Progenitor cell of endocrine pancreas (in vitro differentiated cells): ENCODE measurements at places on chromosomes 3 and 15. TPM values are rescaled to one million over a fixed set of nuclear protein-coding genes. Genes with fewer than 3 reads are reported as not detected.

Gene ITGA11
- total RNA-seq, result not detected in 2 replicates

Gene STRIT1
- total RNA-seq, result not detected in 2 replicates

Gene P2RY1
- total RNA-seq, result 2.1 and 2.3 TPM in 2 replicates

Gene ALDH1L1
- 3.1 and 4.7 TPM in 2 replicates for total RNA-seq

Gene TGM4
- not detected in 2 replicates for total RNA-seq

Gene RPL22L1
- 53.8 TPM in 2 replicates for total RNA-seq

Gene SOX2
- total RNA-seq, result 55.0 and 72.0 TPM in 2 replicates

Gene SAXO2
- 5.2 and 6.0 TPM in 2 replicates for total RNA-seq

DNA sequence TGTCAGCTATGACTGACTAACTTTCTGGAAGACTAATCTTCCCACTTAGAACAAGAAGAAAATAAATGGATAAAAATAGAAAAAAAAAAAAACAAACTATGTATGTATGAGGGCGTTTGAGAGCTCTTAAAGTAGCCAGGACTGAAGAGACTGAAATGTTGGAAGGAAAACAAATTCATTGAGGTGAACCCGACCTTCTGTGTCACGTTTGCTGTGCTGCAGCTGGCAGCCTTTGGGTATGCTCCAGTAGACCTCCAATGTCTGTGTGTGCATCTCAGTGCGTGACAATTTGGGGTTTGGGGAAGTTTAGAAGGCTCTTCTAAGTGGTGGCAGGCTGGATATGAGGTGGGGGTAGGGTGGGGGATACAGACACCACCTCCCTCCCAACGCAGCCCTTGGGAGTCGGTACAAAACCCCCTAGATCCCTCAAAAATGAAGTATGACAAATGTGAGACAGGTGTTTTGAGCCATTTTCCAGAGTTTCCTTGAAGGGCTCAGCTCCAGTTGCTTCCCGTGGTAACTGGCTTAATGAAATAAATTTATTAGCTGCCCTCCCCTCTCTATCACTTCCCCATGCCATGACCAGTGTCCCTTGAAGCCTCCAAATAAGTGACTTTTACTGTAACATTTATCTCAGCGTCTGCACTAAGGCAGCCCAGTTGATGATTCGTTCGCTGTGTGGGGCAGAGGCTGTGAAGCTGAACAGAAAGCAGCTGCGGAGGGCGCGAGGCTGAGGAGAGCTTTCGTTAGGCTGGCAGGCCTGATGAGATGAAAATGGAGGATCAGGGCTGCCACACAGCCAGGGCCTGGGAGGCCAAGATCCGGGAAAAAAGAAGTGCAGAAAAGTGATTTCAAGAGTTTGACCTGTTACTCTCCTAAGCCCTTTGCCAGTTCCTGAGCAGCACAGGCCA, 34.9 kb upstream of the GABRB3 start:
- no peak for DNase-seq

GRCh38 chr15:47331829-47332393, 385.4 kb upstream of the SEMA6D start:
- DNase-seq, result no peak

GRCh38 chr3:178067721-178068120, 468.5 kb upstream of the KCNMB2 start:
- no peak for DNase-seq

DNA sequence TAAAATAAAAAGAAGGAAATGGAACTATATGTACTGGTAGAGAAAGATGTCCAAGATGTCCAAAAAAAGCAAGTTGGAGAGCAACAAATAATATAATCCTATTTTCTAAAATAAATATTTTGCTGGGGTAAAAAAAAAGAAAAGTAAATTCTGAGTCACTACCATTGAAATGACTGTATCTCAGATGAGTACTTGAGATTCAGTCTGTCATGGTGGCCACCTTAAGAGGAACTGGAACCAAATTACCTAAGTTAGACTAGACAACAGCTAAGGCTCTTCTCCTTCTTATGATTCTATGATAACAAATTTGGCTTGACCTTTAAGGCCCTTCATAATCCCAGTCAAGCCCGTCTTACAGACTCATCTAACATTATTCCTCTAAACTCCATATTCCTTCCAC, 270.6 kb upstream of the HES1 start:
- DNase-seq, result no peak

GRCh38 chr15:61132211-61132610, 96.9 kb downstream of the RORA start:
- DNase-seq, result no peak

DNA sequence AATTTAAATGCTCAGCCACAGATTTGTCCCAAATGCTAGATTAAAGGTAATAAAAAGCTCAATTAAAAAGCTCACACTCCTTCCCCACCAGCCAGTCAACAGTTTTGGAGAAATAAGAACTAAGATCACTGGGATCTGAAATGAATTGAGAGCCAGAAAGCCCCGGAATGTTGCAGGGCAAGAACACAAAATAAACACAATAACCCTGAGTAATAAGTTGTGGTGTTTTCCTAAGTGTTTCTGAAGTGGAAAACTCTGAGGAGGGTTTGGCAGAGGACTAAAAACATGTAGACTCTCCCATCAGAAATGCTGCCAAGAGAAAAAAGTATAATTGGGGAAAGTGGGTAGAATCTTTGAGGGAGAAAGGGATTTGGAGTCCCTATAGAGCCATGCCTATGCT, 127.8 kb downstream of the ABI3BP start:
- DNase-seq, result no peak

- no peak for DNase-seq
Observed at GRCh38 chr15:89551550-89551949, 23.7 kb upstream of the TICRR start.

DNA sequence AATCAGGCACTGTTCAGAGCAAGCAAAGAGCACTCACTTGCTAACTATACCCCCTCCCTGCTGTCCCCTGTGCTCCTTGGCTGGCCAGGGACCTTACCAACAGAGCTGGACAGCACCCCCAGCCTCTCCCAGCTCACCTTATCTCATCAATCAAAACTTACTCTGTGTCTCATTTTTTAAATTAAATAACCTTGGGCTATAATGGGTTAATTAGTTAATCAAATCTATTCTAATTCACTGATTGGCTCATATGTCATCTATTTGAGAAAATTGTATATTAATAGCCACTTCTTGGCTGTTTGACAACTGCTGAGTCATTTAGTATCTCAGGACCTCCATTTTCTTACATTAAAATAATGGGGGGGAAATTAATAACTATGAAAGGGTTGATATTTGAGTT, 22.9 kb downstream of the IL5RA start:
- DNase-seq, result no peak

GRCh38 chr15:25880411-25880810, 17.3 kb upstream of the ATP10A start:
- no peak for DNase-seq

- no peak for DNase-seq
Observed at GRCh38 chr3:73437828-73438227, 186.9 kb downstream of the PDZRN3 start.

GRCh38 chr3:188526057-188526456, 372.1 kb downstream of the LPP start:
- no peak for DNase-seq

- DNase-seq, result no peak
Observed at GRCh38 chr3:158801201-158801600, 653 bp upstream of the MFSD1 start.

- no peak for DNase-seq
Observed at GRCh38 chr15:39699516-39700374, 82.9 kb downstream of the FSIP1 start.

DNA sequence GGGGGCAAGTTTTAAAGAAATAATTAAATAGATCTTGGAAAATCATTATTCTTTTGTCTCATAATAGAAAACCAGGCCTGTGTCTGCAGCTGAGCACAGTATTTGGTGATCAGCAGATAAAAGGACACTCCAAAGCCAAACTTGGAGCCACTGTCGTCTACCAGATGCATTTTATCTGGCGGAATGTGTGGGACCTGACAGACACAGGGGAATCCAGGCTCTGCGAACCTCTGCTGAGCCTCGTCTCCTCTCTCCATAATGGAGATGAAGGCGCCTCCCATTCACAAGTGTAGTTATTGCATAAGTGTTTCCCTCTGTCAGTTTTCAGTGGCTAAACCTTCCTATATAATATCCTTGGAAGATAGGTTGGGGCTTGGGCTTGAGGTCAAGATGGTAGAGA, 42.1 kb downstream of the EEFSEC start:
- DNase-seq, result no peak

- DNase-seq, result no peak
Observed at GRCh38 chr15:45637552-45638033, 2.8 kb downstream of the SQOR start.

DNA sequence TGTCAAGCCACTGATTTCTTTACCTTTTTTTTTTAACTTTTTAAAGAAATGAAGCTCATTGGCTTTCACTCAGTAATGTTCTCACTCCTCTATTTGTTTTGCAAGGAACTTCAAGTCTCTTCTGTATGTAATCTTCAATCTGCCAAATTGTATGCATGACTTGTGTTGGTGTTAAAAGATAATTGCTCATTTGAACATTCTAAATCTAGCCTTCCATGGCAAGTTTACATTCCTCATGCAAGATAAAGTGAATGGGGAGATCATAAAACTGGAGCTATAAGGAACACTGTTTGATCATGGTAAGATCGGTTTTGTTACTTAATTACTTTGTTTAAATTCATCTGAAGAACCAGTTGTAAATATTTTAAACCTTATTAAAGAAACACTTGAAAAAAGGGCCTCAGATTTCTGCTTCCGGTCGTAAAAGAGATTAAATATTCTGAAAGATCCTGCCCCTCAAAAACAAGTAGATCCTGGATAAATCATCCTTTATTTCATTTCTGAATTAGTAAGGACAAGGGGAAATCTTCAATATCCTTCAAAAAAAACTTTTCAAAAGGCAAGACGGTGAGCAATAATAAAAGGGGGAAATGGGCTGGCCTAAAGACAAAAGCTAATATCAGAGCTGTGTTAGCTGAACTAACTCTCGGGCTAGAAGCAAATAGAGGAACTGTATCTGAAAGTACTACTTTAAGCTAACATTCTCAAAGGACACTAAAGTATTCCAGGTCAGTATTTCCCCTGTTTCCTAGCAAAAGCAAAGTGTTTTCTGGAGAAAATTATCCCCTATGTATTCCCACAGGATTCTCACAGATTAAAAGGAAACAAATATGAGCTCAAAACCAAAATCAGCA, 107.0 kb upstream of the ATP11B start:
- no peak for DNase-seq

DNA sequence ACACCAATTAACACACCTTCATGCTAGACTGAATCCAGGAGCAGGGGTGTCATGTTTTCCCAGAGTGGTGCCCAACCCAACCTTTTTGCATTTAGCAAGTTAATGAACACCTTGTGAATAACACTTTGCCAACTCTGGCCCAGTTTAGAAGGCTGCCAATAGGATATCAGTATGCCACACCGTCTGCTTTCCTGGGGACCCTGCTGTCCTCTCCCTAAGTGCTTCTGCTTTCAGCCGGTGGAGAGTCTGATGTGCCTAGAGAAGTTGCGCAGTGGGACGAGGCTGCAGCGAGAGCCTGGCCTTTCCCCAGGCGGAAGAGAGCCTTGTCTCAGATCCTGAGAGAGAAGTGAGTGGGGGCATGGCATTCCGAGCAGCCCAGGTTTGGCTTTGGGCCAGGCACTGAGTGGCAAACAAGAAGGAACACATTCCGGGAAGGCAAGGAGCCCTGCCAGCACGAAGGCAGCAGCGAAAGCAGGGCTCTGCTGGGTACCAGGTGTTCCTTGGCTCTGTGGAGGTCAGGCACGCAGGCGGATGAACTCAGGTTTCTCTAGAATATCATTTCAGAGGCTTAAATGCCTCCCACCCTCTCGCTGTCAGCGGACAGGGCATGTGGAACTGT, 36.9 kb downstream of the SENP8 start:
- no peak for DNase-seq

DNA sequence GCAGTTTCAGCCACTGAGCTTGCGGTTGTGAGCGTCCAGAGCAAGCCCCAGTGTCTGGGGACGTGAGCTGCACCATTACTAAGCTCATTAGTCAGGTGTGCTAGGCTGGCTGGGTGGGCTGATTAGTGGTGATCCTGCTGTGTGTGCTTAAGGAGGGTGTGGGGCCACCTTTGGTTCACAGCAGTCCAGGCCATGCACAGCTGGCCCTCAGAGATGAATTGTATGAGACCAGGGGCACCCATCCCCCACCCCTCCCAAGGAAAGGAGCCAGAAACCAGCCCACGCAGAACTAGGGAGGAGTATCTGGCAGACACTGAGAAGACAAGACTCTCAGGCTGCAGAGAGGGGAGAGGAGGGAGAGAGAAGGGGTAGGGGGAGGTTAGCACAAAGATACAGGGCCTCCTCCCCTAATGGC, 3.8 kb downstream of the TYRO3 start:
- DNase-seq, result no peak

DNA sequence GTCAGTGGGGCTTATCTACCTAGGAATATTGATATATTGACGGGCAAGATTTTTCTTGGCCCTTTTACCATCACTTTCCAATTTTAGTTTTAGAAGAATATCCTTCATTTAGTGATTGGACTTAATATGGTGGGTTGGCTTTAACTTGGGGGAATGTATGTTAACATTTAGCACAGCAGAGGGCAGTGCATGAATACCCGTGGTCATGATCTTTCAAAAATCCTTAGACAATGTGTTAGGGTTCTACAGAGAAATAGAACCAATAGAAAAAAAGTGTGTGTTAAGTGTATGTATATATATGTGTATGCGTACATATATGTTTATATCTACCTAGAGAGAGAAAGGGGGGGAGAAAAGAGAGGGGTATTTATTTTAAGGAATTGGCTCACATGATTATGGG, 36.9 kb downstream of the GPR171 start:
- no peak for DNase-seq

DNA sequence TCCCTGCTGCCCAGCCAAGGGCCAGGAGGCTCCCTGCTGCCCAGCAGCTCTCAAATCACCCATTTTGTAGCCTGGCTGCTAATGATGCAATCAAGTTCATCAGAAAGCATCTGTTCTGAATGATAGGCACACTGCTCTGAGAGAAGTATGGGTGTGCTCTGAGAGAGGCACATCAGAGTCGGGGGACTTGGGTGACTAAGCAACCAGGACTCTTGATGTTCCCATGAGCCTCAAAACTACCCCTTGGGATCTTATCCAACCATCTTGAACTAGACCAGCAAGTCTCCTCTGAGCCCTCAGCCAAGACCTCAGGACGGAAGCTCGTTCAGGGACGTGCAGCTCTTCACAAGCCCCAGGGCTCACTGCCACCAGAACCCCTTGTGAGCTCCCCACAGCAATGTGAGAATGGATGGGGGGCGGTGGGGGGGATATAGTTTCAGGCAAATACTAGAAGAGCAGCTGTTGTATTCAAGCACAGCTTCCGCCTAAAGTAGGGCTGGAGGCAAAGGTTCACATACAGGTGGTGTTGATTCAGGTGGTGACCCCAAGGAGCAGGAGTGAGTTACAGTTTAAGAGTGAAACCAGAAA, 52.2 kb upstream of the HES1 start:
- no peak for DNase-seq

- peak; percentile 73 for DNase-seq
Observed at GRCh38 chr3:123652342-123652984, 67.6 kb upstream of the HACD2 start.

DNA sequence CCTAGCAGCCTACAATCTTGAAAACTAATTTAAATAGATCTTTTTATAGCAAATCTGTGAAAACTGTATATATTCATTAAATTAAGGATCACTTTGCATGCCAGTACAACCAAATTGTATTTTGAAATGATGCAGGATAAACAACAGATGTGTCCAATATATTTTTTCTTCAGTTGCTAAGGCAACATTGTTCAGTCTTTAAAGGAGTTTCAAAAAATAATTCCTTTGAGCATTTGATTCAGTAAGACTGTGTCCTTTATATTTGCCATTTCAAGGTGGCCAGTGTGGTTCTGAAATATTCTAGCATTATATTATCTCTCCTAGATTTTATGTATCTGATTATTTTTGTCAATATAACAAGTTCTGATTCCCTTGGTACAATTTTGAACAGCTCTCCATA, 254.7 kb downstream of the PLOD2 start:
- DNase-seq, result no peak
